ENCODE measurements at places on chromosomes 6 and 20.
A peak's percentile ranks its signal among the peaks of the same experiment; 100 is the strongest.

GRCh38 chr20:14341801-14342200, 4.4 kb upstream of the FLRT3 start:
- no peak for DNase-seq

GRCh38 chr20:43722153-43722505, 4.7 kb downstream of the GTSF1L start:
- DNase-seq: no peak

DNA sequence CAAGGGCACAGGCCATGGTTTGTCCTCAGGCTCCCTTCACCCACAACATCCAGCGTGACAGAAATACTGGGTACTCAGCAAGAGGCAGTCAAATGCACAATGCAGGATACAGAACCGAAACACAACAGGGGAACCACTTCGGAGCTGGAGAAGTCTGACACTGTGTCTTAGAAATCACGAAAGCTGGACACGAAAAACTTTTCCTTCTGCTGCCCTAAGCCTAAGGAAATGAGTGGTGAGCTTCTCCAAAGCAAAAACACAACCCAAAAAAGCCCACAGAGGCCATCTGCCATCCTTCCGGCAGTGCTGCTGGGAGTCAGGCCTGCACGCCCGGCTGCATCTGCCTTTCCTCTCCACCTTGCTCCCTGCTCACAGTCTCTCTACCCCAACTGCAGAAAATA, 106.3 kb downstream of the SLC23A2 start:
- DNase-seq: no peak

GRCh38 chr6:84752118-84752850, 12.1 kb downstream of the TBX18 start:
- no peak for DNase-seq

- DNase-seq: no peak
Observed at GRCh38 chr6:37761554-37762271, 57.8 kb upstream of the ZFAND3 start.

GRCh38 chr6:1347161-1347560, 35.3 kb downstream of the FOXQ1 start:
- no peak for DNase-seq

GRCh38 chr6:62357835-62358234, 71.8 kb upstream of the KHDRBS2 start:
- DNase-seq: no peak

GRCh38 chr20:733861-734260, 34.4 kb downstream of the SLC52A3 start:
- DNase-seq: no peak

GRCh38 chr6:133546098-133546497, 304.9 kb downstream of the EYA4 start:
- no peak for DNase-seq

DNA sequence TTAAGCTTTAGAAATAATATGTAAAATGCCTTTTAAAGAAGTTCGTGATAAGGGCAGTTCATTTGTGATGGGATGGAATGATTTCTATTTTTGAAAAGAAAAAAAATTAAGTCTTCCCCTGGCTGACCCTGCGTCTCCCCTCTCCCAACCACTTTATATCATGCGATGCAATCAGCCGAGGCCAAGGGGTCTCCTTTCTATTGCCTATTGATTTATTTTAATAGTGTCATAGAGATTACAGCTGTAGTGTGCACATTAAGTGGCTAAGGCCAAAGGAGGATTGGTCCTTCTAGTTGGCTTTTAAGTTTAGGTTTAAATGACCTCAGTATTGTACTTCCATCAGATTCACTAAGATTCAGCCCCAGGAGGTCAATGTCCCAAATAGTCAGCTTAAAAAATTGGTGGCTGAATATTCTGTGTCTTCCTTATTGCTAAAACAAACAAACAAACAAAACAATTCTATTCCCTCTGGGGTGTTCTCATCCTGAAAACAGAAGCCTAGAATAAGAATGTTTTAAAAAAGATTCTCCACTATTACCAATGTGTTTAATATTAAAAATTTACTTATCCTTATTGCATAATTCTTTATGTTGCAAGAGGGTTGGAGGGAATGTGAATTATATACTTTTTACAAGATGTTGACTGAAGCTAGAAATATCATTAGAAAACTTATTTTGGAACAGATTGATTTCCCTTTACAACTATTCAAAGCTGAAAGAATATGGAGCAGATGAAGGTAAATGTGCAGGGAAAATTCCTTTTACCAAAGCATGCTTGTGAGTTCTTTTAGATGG, 359.1 kb downstream of the SAMD5 start:
- no peak for DNase-seq

DNA sequence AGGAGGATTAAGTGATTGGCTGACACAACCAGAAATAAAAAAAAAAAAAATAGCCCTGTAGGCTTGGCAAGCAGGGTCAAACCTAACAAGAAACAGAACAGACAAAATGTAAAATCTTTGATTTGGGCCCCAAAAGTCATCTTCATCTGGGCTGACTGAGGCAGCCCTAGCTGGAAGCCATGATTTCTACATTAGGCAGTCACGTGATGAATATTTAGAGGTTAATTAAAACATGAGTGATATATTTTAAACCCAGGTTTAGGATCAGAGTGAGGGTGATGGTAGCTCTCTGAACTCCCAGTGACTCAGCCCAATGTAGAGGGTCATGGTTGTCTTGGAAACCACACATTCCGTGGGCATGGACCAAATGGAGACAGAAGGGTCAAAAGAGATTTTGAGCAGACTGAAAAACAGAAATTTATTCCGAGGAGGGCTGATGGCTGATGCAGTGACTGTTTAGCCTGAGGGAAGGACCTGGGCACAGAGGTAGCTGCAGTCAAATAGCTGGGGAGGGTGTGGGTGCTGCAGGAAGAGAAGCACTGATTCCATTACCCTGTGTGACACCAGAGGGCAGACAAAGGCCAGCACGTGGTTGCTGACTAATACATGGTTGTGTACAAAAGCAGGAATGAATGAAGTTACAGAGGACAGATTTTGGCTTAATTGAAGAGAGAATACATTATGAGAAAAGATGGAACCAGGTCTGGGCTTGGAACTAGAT, 573.1 kb upstream of the CHD6 start:
- no peak for DNase-seq

DNA sequence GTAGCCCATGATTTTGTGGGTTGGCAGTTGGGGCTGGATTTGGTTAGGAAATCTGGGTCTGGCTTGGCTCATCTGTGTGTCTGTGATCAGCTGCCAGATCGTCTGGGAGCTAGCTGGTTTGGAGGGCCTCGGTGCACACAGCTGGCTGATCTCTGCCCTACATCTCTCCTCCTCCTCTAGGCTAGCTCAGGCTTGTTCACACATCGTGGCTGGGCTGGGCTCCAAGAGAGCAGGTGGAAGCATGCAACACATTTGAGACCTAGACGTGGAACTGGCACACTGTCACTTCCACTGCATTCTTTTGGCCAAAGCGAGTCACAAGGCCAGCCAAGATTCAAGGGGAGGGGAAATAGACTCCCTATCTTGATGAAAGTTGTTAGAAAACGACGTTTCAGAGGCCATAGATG, 15.9 kb downstream of the NDUFAF5 start:
- DNase-seq: peak; percentile 58

DNA sequence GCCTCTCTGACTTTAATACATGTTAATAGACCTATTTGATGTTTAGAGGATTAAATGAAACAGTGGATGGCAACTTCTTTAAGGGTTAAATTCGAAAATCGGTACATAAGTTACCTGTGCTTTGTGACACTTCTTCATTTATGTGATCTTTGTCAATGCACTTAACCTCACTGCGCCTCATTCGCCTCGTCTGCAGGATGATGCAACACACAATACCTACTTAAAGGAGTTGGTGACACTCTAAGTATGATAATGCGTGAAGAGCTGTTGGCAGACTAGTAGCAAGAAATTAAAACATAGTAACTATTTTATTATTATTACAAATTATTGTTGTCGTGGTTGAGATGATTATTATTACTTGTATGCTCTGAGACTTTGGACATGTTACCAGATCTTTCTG, 92.8 kb downstream of the TSHZ2 start:
- DNase-seq: no peak

GRCh38 chr20:13363473-13363872, 142.4 kb downstream of the ISM1 start:
- DNase-seq: no peak

- no peak for DNase-seq
Observed at GRCh38 chr6:2237001-2237400, 8.4 kb downstream of the GMDS start.

DNA sequence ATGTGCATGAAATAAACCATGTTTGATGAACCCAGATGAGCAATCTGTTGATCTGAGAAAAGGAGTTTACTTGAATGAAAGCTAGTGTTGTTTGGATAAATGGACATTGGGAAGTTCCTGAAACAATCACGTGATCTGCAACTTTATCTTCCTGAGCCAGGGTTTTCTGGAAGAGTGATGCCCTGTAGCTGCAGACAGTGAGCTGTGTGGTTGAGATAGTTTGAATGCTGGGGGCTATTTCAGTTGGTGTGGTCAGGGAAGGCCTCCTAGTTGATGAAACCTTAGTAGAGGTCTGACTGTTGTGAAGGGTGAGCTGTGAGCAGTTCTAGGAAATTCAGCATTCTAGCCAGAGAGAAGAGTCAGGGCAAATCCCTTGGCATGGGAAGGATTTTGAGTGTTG, 643.7 kb downstream of the UTRN start:
- DNase-seq: no peak

GRCh38 chr20:21301940-21302663, 1.0 kb upstream of the XRN2 start:
- no peak for DNase-seq
